ENCODE measurements at places on chromosomes 13 and 19.
A peak's percentile ranks its signal among the peaks of the same experiment; 100 is the strongest.

DNA sequence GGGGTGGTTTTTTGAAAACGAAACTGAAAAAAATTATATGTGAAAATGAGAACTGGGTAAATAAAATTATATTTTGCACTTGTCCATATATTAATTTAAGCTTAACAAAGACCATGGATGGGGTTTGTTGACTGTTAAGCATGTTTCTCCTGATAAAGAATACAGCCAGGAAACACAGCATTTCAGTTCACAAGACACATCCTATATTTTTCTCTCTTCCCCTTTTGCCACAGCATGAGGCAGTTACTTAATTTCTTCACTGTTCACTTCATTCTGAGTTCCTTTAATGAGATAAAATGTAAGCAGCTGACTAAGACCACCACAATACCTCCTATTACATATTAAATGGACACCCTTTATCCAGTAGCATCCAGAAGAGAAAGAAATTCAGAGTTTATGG, 64.0 kb downstream of the RXFP2 start:
- DNase-seq: no peak

- DNase-seq: no peak
These were observed 474.9 kb upstream of the MIR17HG start for GRCh38 chr13:90872491-90873025.

DNA sequence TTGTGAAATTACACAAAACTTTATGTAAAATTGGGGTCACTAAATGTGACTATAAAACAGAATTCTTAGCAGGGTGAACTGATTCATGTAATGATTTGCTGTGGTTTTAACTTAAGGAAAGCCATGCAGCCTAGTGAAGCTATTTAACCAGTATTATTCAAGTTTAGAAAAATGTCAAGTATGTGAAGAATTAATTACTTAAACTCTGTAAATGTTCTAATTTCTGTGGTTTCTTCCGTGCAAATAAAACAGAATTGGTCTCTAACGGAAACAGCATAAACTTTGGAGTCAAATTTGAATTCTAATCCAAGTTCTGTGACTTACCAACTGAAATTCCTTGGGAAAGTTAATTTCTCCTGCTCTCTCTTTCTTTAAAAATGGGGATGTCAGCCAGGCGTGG, 13.3 kb downstream of the CDC16 start:
- DNase-seq: no peak

DNA sequence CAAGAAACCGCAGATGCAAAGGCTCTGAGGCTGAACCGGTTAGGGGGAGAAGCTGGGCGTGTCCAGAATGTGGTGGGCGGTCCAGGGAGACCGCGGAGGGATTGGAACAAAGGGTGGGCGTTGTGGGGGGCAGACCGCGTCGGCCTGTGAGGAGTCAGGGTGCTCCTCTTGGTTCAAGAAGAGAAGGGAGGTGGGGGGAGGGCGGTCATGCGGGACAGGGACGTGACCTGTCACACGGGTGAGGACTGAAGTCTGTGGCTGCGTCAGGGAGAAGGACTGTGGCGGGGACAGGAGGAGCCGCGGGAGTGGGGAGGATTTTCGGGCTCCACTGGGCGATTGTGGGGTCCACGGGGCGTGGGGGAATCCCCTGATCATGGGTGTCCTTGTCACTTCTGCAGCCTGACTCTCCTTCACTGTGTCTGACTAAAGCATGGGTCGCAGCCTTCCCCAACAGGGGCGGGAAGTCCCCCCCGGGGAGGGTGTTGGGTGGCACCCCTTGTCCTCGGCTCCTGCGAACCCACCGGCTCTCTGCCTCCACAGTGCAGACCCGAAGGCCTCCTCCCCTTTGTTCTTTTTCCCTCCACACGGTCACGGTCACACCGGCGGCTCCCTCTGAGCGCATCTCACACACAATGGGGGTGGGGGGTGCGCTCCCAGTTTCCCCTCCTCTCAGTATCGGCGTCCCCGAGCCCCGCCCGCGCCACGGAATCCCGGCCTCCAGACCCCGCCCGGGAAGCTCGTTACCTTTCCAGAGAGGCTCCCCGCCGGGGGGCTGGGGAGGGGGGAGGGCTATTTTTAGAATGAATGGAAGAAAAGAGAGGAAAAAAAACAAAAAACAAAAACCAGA, 16.4 kb upstream of the KCNN1 start:
- DNase-seq: no peak

GRCh38 chr19:39308531-39309304, 11.9 kb downstream of the LRFN1 start:
- DNase-seq: no peak

- no peak for DNase-seq
These were observed 13.1 kb upstream of the SLC25A42 start for GRCh38 chr19:19050731-19051130.

DNA sequence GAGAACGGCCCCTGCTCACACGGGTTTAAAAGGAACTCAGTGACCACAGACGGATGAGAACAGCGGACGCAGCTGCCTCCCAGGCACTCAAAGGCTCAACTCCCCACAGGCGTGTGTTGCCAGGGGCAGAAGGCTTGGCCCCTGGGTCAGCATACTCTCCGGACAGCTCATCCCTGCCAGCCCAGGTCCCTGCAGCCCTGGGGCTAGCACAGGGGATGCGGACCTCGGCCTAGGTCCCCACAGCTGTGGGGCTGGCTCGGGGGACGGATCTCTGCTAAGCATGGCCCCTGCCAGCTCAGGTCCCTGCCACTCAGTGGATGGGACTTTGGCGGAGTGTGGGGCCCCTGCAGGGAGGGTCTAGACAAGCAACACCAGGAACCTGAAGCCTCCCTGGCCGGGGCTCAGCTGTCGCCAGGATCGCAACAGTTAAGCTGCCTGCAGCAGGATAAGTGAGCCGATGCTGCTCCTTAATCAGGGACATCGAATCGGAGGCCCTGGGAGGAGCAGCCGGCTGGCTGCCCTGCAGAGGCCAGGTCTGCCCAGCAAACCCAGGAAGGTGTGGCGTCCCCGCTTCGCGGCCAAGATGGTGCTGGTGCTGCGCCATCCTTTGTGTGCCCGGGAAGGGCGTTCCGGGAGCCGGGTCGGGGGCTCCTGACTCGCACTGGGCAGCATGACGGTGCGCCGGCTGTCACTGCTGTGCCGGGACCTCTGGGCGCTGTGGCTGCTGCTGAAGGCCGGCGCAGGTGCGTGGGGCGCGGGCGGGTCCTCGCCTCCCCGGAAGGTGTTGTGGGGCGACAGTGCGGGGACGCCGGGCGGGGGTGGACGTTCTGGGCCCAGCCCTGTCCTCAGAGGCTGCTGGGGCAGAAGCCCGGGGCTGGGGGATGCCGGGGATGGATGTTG, 32.5 kb downstream of the MCF2L start:
- DNase-seq: peak; percentile 41

DNA sequence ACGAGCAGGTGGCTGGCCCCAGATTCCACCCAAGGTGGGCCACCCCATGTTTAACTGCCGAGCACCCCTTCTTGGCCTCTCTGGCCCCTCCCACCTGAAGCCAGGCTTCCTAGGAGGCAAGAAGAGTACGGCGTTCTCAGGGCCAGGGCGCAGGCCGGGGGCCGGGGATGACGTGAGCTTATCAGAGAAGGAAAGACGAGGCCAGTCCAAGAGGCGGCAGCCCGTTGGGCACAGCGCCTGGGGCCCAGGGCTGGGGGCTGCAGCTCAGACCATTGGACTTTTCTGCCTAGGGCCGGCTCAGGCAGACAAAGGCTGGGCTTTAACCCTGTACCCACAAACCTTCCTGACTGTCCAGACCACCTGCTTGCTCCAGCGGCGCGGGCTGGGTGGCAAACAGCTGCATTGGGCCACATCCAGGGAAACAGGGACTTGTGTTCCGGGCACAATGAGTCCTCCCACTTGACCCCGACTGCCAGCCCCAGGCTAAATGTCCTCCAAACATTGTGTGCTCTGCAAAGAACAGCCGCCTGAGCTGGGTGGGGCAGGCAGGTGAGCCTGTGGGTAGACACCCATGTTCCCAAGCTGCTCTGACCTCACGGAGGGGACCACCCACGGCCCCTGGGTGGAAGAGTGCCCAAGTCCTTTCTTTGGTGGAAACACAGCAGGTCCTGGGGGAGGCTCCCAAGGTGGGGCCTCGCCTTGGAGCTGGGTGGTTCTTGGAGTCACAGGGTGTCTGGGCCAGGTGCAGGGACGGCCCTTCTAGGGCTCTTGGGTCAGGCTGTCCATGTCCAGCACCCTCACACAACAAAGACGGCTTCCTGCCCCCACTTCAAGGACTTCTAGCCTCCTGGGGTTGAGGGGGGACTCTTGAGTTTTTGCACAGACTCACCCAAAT, 21.9 kb downstream of the COMP start:
- DNase-seq: no peak

DNA sequence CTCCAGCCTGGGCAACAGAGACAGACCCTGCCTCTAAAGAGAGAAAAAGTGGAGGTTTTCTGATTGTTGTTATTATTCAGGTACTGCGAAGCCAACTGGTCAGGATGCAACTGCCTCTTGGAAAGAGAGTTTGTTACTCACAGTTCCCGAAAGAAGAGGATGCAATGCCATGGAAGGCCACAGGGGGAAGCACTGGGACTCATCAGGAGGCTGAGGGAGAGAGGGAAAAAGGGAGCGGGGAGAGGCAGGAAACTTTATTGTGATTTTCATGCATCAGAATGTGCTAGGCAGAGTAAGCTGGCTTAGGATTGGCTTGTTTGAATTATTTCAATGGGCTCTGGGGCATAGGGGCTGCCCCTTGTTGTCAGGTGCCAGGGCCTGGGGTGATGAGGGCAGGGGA, 27.6 kb downstream of the MYO9B start:
- DNase-seq: no peak

DNA sequence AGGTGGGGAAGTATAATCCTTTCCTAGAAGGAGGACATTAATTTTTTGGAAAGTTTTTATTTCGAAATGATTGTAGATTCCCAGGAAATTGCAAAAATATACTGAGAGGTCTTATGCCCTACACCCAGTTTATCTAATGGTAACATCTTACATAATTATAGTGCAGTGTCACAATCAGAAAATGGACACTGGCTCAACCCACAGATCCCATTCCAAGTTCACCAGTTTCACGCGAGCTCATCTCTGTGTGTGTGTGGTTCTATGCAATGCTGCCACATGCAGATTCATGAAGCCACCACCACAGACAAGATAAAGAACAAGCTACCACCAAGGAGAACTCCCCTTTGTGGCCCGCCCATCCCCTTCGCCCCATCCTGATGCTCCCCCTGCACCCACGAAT, 24.4 kb downstream of the IL17D start:
- DNase-seq: no peak

DNA sequence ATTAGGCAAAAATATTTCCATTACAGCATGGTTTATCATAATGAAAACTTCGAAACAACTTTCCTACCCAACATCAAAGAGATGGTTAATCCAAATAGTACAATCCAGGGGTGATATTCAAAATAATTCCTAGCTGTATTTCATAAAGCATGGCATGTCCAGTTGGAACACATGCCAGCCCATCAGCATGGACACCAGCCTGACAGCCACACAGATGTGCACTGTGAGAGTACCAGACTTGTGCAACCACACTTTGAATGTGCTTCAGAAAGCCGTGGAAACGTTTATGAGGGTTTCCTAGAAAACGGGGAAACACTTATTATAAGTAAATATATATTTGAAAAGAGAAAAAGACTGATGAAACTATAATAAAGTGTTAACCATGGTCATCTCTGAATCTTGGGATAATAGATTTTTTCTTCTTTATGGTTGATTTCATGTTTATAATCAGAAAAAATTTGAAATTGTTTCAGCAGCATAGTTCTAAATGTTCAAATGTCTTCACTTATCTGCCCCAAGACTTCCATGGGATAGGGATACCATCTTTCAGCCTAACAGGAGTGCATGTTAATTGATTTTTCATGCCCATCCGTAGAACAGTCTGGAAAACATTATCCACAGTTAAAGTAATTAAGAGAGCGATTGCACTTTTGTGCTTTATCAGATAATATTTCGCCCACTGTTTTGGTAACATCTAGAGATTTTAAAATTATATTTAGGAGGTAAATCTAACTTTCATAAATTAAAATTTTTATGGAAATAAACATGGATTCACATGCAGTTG, 242.6 kb upstream of the IRS2 start:
- DNase-seq: no peak

- DNase-seq: no peak
These were observed 154.2 kb upstream of the MYO16 start for GRCh38 chr13:108475181-108475580.

DNA sequence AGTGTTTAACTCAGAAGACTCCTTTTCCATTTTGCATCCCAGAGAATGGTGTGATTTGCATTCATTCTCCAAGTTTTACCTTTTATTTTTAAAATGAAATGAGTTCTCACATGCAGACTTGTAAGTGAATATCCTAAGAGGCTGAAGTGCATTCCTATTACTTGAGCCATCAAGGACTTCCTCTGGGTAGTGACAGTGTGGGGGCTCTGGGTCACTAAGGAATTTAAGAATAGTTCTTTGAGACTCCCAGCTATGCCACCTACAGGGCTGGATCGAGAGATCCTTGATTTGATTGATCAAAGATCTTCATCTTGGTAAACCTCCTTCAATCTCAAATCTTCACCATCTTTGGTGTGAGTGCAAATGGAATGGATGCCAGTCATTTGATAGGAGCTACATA, 36.3 kb upstream of the SLC10A2 start:
- no peak for DNase-seq

DNA sequence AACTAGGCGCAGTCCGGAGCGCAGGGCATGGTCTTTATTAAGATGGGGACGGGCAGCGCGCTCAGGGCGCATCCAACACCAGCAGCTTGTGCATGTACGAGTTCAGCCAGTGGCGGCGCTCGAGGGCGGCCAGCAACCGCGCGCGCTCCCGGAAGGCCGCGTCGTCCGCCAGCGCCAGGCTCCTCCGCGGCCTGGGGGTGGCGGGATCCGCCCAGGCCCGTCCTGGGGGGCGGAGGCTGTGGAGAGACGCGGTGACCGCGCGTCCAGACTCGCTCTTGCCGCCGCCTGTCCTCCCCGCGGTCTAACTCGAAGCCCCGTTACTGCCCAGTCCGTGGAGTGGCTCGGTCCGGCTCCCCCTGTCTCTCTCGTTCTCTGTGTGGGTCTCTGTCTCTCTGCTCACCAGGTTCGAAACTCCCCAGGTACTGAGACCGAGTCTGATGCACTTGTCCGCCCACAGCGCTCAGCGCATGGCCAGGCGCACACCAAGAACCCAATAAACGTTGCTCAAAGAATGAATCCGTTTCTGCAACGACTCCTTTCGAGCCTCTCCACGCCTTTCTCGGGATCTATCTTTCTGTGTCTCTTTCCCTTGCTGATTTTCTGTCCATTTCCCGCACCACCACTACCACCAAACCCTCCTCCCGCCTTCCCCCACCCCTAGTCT, 702 bp downstream of the PTH2 start:
- no peak for DNase-seq

GRCh38 chr19:34960103-34960805, 3.8 kb downstream of the ZNF792 start:
- DNase-seq: no peak

Measured in mucosa of gallbladder (tissue), 1 donor.